ENCODE measurements at places on chromosomes 1 and 21.

DNA sequence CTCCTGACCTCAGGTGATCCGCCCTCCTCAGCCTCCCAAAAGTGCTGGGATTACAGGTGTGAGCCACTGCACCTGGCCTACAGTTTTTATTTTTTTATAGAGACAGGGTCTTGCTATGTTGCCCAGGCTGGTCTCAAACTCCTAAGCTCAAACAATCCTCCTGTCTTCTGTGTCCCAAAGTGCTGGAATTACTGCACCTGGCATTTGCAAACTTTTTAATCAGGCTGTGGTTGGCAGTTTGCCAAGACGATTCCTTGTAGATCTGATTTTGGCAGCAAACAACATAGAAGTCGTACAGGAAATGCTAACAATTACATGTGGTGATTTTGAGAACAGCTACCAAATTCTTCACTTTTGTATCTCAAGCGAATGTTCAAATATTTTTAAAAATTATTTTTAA is 10.1 kb downstream of the RBP7 start:
- no peaks in the 10 kb centered on the region for H3K36me3 ChIP-seq
- H3K27me3 ChIP-seq: no peaks in the 10 kb centered on the region
- H3K4me3 ChIP-seq: no peak overlapping the region

- no peaks in the 10 kb centered on the region for H3K27me3 ChIP-seq
- H3K27ac ChIP-seq: no peak overlapping the region
These were observed 79.3 kb downstream of the DISP3 start for GRCh38 chr1:11558276-11558675.

GRCh38 chr1:17069452-17070162 is 15.8 kb upstream of the SDHB start:
- no peaks in the 10 kb centered on the region for H3K4me1 ChIP-seq
- H3K27ac ChIP-seq: no peak overlapping the region
- no peak overlapping the region for H3K4me3 ChIP-seq
- no peaks in the 10 kb centered on the region for H3K36me3 ChIP-seq
- H3K27me3 ChIP-seq: no peaks in the 10 kb centered on the region

- H3K27me3 ChIP-seq: no peaks in the 10 kb centered on the region
- peaks cover 1% of the 10 kb centered on the region for H3K4me1 ChIP-seq
- DNase-seq: no peak
- no peak overlapping the region for H3K27ac ChIP-seq
- H3K4me3 ChIP-seq: no peak overlapping the region
These were observed 189.4 kb downstream of the COP1 start for GRCh38 chr1:176017722-176018121.

DNA sequence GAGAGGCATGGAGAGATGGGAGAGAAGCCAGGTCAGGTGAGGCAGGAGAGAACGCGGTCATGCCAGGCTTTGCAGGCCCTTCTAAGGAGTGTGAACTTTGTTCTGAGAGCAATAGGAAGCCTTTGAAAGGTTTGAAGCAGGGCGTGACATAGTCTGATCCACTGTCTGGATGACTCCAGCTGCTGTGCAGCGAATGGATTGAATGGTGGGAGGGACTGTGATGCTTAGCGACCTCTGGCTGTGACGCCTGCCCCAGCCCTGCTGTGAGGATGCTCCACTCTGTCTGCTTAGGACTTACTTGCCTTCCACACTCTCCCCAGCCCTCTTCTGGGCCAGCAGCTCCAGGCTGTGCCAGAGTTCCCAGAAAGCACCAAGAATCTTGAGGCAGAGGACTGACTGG is 41.8 kb upstream of the POU3F1 start:
- H3K4me1 ChIP-seq: peaks cover 10% of the 10 kb centered on the region
- H3K36me3 ChIP-seq: no peaks in the 10 kb centered on the region
- H3K27ac ChIP-seq: no peak overlapping the region
- H3K27me3 ChIP-seq: peaks cover 3% of the 10 kb centered on the region

DNA sequence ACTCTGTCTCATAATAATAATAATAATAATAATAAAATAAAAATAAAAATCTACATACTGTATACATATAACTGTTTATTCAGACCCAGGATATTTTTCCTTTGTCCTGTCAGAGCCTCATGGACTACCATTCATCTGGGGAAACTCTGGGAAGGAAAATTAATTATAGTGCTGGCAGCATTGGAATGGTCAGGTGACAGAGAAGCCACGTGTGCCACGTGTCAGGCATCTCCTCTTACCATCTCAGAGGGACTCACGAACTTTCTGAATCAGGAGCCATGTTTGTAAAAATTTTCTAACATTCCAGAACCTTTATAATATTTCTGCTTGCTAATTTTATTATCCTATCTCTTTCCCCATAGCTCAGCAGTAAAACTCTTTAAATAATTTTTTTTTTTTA is 97.8 kb upstream of the HNRNPU start:
- H3K27ac ChIP-seq: no peak overlapping the region
- no peak overlapping the region for H3K4me3 ChIP-seq
- H3K36me3 ChIP-seq: no peaks in the 10 kb centered on the region
- no peaks in the 10 kb centered on the region for H3K4me1 ChIP-seq
- DNase-seq: no peak
